Activated CD8-positive, alpha-beta T cell treated with anti-CD3 and anti-CD28 coated beads for 36 hours (primary cell): ENCODE measurements at places on chromosomes 3 and 15. TPM values are rescaled to one million over a fixed set of nuclear protein-coding genes. Genes with fewer than 3 reads are reported as not detected.

CD200 gene
- 16.7 TPM for total RNA-seq

ATP10A gene
- 17.8 TPM for total RNA-seq

DNA sequence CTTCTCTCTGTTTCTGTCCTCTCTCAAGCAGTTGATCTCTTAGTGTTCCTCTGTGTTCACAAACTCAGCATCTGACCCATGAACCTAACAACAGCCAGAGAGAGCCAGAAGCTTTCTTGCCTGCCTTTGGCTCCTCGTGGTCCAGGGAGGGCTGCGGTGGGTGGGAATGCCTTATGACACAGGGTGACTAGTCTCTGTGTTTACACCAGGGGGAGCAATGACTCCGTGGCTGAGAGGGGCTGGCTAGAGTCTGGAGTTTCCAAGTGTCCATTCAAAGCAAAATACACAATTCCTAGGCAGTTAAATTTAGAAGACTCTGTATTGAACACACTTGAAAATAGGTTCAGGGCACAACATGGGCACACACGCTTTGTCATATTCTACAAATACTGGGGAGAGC lies 370.0 kb upstream of the FRG2C start:
- peak; percentile 14 for DNase-seq
- no peak overlapping the region for H3K27ac ChIP-seq
- peaks cover 9% of the 10 kb centered on the region for H3K27me3 ChIP-seq
- no peaks in the 10 kb centered on the region for H3K4me1 ChIP-seq
- H3K36me3 ChIP-seq, result no peaks in the 10 kb centered on the region

FGF7 gene
- total RNA-seq, result not detected

DNA sequence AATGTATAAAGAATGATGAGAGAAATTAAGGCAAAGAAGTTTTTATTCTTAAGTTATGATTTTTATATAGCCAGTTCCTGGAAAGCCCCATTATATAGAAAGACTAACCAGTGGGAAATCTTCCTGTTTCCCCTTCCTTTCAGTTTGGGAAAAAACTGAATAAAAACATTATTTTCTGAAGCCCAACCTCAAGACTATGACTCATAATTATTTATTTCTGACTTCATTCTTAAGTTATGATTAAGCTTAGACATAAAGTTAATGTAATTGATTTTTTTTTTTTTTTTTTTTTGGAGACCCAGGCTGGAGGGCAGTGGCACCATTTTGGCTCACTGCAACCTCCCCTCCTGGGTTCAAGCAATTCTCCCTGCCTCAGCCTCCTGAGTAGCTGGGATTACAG lies 55.8 kb downstream of the TRPC1 start:
- H3K4me1 ChIP-seq, result no peaks in the 10 kb centered on the region
- no peak for DNase-seq
- H3K36me3 ChIP-seq, result peaks cover under 1% of the 10 kb centered on the region

DNA sequence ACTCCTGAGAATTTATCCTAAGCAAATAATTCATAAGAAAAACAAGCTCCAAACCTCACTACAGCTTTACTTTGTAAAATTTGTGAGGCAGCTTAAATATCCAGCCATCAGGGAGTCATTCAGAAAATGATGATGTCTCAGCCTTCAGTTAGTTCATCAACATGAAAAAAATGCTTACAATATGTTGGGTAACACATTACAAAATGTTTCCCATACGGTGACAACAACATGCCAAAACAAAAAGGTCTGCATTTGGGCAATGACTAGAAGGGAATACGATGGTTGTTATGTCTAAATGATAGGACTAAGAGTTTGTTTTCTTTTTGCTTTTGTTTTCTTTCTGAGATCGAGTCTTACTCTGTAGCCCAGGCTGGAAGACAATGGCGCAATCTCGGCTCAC lies 47.0 kb upstream of the CFAP161 start:
- no peak overlapping the region for H3K27ac ChIP-seq
- H3K36me3 ChIP-seq, result no peaks in the 10 kb centered on the region
- DNase-seq, result no peak
- peaks cover 13% of the 10 kb centered on the region for H3K27me3 ChIP-seq
- no peak overlapping the region for H3K4me3 ChIP-seq

GRCh38 chr3:71064291-71064955 lies 519.1 kb downstream of the FOXP1 start:
- H3K27ac ChIP-seq, result no peak overlapping the region
- peaks cover 59% of the 10 kb centered on the region for H3K4me1 ChIP-seq
- no peak overlapping the region for H3K4me3 ChIP-seq
- DNase-seq, result peak; percentile 71

LCMT2 gene
- total RNA-seq, result 8.3 TPM

DNAH12 gene
- not detected for total RNA-seq

DNA sequence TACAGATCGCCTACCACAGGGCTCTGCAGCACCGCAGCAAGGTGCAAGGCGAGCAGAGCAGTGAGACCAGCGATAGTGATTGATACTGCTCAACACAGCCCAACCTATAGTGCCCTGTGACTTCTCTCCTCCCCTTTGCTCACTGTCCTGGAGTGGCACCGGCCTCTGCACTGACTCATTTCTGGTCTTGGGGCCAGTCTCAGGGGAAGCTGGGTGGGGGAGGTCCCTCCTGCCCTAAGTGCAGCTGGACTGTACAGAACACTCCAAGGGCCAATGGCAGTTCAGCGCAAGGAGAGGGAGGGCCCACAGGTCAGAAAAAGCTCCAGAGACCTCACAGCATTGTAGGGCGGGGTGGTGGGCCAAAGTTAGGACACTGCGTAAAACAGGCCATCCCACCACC lies 2.5 kb upstream of the OGG1 start:
- H3K4me3 ChIP-seq, result no peak overlapping the region
- H3K27me3 ChIP-seq, result no peaks in the 10 kb centered on the region
- H3K36me3 ChIP-seq, result peaks cover 66% of the 10 kb centered on the region
- no peak for DNase-seq
- H3K4me1 ChIP-seq, result peaks cover 31% of the 10 kb centered on the region

SLC28A1 gene
- total RNA-seq, result not detected

GRCh38 chr3:7618606-7619005 lies 757.7 kb downstream of the GRM7 start:
- H3K4me3 ChIP-seq, result no peak overlapping the region
- no peaks in the 10 kb centered on the region for H3K36me3 ChIP-seq
- H3K4me1 ChIP-seq, result no peaks in the 10 kb centered on the region

TYRO3 gene
- total RNA-seq, result 1.3 TPM

FANCD2OS gene
- not detected for total RNA-seq

- peak overlapping the region; percentile 39 for H3K4me3 ChIP-seq
- H3K4me1 ChIP-seq, result peaks cover 70% of the 10 kb centered on the region
- H3K27me3 ChIP-seq, result no peaks in the 10 kb centered on the region
- H3K27ac ChIP-seq, result peak overlapping the region; percentile 92
- H3K36me3 ChIP-seq, result peaks cover 25% of the 10 kb centered on the region
Measured at GRCh38 chr3:32414522-32415202, 23.0 kb downstream of the CMTM7 start.

- peaks cover 20% of the 10 kb centered on the region for H3K4me1 ChIP-seq
- no peaks in the 10 kb centered on the region for H3K36me3 ChIP-seq
- peak; percentile 29 for DNase-seq
- H3K27me3 ChIP-seq, result peaks cover 48% of the 10 kb centered on the region
Measured at GRCh38 chr3:98731720-98732285, 31.3 kb upstream of the ST3GAL6 start.

GRCh38 chr15:31326875-31327668 lies 437 bp downstream of the KLF13 start:
- H3K27ac ChIP-seq, result peak overlapping the region; percentile 49
- H3K4me1 ChIP-seq, result peaks cover 61% of the 10 kb centered on the region
- peaks cover 26% of the 10 kb centered on the region for H3K36me3 ChIP-seq
- H3K4me3 ChIP-seq, result peak overlapping the region; percentile 49
- peak; percentile 71 for DNase-seq
- no peaks in the 10 kb centered on the region for H3K27me3 ChIP-seq

- H3K27me3 ChIP-seq, result peaks cover 8% of the 10 kb centered on the region
- no peak overlapping the region for H3K4me3 ChIP-seq
- DNase-seq, result no peak
- no peaks in the 10 kb centered on the region for H3K4me1 ChIP-seq
- H3K36me3 ChIP-seq, result no peaks in the 10 kb centered on the region
Measured at GRCh38 chr15:80849308-80849707, 70.1 kb downstream of the CEMIP start.

GRCh38 chr3:68148447-68148846 lies 494.0 kb upstream of the SUCLG2 start:
- H3K36me3 ChIP-seq, result no peaks in the 10 kb centered on the region
- H3K4me1 ChIP-seq, result no peaks in the 10 kb centered on the region
- no peak overlapping the region for H3K4me3 ChIP-seq
- no peak for DNase-seq

DNA sequence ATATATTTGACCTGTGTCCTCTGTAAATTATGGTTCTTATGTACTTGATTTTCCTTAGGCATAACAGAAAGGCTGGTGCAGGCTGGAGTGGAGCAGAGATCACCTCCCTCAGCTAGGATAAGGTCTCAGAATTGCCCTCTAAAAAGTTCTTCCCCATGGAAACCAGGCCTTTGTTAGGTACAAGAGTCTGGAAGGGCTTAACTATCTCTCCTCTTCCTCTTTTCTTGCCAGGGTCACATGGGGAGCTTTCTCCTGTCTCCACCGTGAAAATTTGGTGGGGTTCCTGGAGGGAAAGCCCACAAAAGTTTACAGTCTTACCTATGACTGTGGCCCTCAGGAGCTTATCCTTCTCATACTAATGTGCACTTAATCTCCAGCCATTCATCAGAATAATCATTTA lies 633.2 kb downstream of the MCTP2 start:
- no peak for DNase-seq
- no peak overlapping the region for H3K27ac ChIP-seq
- H3K4me3 ChIP-seq, result no peak overlapping the region
- no peaks in the 10 kb centered on the region for H3K4me1 ChIP-seq
- peaks cover 2% of the 10 kb centered on the region for H3K27me3 ChIP-seq

DNA sequence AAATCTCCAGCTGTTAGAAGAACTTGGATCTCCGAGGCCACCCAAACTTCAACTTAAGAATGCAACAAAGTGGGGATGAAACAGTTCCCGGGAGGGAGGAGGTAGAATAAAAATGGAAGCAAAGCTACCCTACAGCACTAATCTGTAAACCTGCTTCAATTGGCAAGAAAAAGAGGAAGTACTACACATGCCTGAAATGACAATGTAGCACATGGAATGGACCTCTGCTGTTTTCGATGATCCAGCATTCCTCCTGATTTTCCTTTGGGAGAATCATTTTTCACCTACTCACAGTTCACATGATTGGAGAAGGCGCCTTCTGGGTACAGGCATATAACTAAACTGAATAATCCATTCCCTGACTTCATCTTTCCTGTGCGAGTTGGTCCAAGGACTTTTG lies 1081.5 kb downstream of the FHIT start:
- H3K4me1 ChIP-seq, result peaks cover 4% of the 10 kb centered on the region
- no peaks in the 10 kb centered on the region for H3K27me3 ChIP-seq
- H3K27ac ChIP-seq, result no peak overlapping the region
- no peak for DNase-seq
- no peak overlapping the region for H3K4me3 ChIP-seq

CNTN3 gene
- total RNA-seq, result not detected

GRCh38 chr3:152770296-152770695 lies 64.6 kb upstream of the P2RY1 start:
- H3K27me3 ChIP-seq, result no peaks in the 10 kb centered on the region
- no peak overlapping the region for H3K4me3 ChIP-seq
- DNase-seq, result no peak
- H3K27ac ChIP-seq, result no peak overlapping the region
- H3K36me3 ChIP-seq, result no peaks in the 10 kb centered on the region
- no peaks in the 10 kb centered on the region for H3K4me1 ChIP-seq

DNA sequence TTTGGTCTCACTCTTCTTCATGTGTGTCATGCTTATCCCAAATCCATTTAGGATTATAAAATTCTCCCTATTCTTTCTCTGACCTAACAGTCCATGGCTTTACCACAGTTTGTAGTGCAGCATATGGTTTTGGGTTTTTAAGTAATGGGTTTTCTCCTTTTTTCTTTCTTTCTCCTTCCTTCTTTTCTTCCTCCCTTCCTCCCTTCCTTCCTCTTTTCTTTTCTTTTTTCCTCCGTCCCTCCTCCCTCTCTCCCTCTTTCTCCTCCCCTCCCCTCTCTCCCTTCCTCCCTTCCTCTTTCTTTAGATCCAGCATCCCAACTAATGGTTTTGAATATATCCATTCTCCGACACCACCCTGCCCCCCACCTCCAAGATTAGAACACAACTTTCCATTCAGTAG lies 118.9 kb downstream of the RBPMS2 start:
- no peak for DNase-seq
- peaks cover 14% of the 10 kb centered on the region for H3K4me1 ChIP-seq
- peaks cover 4% of the 10 kb centered on the region for H3K36me3 ChIP-seq
- no peaks in the 10 kb centered on the region for H3K27me3 ChIP-seq
- H3K4me3 ChIP-seq, result no peak overlapping the region

DNA sequence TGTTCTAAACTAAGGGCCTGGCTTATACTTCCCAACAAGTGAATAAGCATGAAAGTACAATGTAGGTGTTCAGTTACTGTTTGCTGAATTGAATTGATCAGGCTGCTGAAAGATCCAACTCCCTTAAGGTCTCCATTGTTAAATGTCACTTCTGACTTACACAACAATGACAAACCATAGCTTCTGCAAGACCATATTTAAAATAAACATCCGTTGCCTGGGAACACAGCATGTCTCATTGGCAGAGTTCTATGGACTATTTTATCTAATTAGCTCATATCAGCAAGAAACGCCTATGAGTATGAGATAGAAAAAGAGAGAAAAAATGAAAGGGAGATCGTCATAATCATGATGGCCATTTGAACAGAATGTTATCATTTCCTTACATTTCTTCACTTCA lies 605.4 kb downstream of the FGF12 start:
- no peak overlapping the region for H3K4me3 ChIP-seq
- H3K27ac ChIP-seq, result no peak overlapping the region
- H3K27me3 ChIP-seq, result no peaks in the 10 kb centered on the region
- no peaks in the 10 kb centered on the region for H3K36me3 ChIP-seq

GRCh38 chr3:171541181-171541580 lies 81.0 kb upstream of the TNIK start:
- H3K36me3 ChIP-seq, result no peaks in the 10 kb centered on the region
- no peak overlapping the region for H3K4me3 ChIP-seq
- DNase-seq, result no peak
- H3K27me3 ChIP-seq, result no peaks in the 10 kb centered on the region

GRCh38 chr3:120615847-120616609 lies 19.9 kb downstream of the NDUFB4 start:
- no peak overlapping the region for H3K27ac ChIP-seq
- no peak overlapping the region for H3K4me3 ChIP-seq
- no peaks in the 10 kb centered on the region for H3K27me3 ChIP-seq

GRCh38 chr15:90530250-90531051 lies 728 bp downstream of the CRTC3 start:
- H3K4me1 ChIP-seq, result peaks cover 47% of the 10 kb centered on the region
- H3K27me3 ChIP-seq, result no peaks in the 10 kb centered on the region

ROBO2 gene
- not detected for total RNA-seq
